Neural progenitor cell (in vitro differentiated cells): ENCODE measurements at places on chromosomes 2 and 18.

- peak; percentile 24 for DNase-seq
Measured at GRCh38 chr2:39494784-39495251, 57.7 kb upstream of the MAP4K3 start.

DNA sequence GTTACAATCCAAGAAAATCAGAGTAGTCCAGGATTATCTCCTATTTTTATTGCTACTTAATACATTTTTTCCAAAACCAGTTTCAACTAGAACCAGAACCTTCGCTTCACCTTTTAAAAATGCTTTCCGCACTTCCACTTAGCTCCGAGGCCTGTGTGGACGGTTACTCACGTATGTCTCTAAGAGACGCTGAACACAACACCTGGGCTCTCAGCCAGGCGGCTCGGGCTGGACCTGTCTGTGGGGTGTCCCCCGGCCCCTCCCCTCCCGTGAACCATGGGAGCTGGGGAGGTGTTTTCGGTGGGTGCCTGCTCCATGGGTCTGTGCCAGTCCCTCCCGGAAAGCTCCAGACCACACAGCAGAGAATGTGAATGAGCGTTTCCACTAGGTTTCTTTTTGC lies 223.8 kb downstream of the GLI2 start:
- no peak for DNase-seq

DNA sequence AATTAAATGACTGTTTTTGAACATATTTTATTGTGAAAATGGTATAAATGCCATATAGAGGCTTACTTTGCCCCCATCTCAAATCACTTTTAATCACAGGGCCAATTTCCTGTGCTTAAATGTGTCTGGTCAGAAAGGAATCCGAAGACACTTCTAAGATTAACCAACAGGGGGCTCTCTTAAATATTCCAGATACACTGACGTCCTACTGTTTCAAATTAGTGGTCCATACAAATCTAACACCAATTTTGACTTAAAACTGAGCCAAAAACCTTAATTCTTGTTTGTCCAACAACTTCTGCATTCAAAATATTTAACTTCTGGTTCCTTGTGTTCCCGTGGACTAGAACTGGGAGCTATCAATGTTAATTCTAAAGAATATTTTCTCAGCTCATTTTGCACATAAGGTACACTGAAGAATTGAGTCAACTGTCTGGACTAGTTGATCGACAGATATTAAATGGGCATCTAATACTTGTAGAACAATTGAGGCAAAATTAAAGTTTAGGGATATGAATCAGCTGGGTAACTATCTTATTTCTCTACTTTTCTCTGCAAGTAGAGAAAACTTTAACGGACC lies 557.5 kb downstream of the ARHGAP15 start:
- DNase-seq = peak; percentile 57

- no peak for DNase-seq
Measured at GRCh38 chr2:82508702-82509101, 1950.4 kb downstream of the SUCLG1 start.

GRCh38 chr2:199055336-199055735 lies 402.4 kb downstream of the SATB2 start:
- no peak for DNase-seq

- no peak for DNase-seq
Measured at GRCh38 chr2:119293900-119294299, 70.3 kb downstream of the STEAP3 start.

- DNase-seq = peak; percentile 88
Measured at GRCh38 chr18:59697236-59697932, at the start of gene CCBE1. Gene CCBE1 (minus strand): TSS chr18:59697423.

GRCh38 chr18:60130284-60130683 lies 230.5 kb downstream of the PMAIP1 start:
- peak; percentile 6 for DNase-seq

DNA sequence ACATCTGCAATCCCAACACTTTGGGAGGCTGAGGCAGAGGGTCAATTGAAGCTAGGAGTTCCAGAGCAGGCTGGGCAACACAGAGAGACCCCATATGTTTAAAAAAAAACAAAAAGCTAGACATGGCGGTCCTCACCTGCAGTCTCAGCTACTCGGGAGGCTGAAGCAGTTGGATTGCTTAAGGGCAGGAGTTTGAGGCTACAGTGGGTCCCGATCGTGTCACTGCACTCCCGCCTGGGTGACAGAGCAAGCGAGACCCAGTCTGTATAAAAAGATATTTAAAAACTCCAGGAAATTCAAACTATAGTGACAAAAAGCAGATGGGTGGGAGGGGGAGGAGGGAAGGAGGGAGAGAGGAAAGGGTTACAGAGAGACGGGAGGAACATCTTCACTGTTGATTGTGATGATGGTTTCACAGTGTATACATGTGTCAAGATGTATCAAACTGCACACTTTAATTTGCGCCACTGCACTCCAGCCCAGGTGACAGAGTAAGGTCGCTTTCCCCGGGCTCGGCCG lies 942 bp upstream of the ZNF236 start:
- DNase-seq = no peak

GRCh38 chr2:136422512-136422911 lies 304.6 kb upstream of the CXCR4 start:
- no peak for DNase-seq

DNA sequence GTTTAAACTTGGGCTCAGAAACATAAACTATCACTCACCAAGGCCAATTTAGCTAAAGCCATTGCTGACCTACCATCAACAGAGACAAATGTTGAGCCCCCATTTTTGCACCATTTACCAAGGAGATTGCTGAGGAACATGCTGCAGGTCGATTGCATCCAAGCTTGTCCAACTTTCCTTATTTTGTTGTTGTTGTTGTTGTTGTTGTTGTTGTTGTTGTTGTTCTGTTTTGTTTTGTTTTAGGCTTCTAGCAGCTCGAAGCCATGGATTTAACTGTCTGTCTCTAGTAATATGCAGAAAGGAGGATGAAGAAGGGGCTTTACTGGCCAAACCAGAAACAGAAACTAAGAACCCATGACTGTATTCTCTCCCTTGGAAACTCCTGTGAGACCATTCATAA lies 571.5 kb downstream of the IRS1 start:
- no peak for DNase-seq

DNA sequence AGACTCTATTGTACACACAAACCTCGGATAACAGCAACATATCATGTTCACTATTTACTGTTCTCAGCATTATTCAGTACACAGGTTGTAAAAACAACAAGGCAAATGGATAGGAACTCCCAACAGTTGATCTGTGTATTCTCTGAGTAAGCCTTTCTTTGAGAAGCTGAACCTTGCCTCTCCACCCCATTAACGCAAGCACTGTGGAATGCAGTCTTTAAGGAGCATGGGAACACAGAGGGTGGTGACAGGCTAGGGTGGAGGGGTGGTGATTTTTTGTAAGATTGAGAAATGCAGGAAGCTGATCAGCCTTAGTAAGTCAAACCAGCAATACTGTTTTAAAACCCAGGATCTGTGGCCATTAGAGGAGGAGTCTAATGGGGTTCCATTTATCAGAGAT lies 19.6 kb upstream of the SERPINB11 start:
- DNase-seq = peak; percentile 58

GRCh38 chr2:58604096-58604495 lies 363.0 kb upstream of the FANCL start:
- DNase-seq = no peak

DNA sequence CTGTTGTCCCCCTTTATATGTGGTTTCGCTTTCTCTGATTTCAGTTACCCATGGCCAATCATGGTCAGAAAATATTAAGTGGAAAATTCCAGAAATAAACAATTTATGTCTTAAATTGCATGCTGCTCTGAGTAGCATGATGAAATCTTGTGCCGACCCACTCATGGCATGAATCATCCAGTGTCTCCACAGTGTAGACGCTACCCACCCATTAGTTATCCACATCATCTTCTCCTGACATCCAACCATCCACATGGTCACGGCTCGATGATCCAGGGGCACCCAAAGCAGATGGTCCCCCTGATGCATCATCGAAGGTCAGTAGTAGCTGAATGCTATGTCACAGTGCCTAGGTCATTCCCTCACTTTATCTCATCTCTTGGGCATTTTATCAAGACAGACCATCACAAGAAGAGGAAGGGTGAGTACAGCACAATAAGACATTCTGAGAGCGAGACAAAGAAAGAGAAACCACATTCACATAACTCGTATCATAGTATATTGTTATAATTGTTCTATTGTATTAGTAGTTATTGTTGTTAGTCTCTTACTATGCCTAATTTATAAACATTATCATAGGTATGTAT lies 44.1 kb upstream of the ACKR3 start:
- DNase-seq = no peak

DNA sequence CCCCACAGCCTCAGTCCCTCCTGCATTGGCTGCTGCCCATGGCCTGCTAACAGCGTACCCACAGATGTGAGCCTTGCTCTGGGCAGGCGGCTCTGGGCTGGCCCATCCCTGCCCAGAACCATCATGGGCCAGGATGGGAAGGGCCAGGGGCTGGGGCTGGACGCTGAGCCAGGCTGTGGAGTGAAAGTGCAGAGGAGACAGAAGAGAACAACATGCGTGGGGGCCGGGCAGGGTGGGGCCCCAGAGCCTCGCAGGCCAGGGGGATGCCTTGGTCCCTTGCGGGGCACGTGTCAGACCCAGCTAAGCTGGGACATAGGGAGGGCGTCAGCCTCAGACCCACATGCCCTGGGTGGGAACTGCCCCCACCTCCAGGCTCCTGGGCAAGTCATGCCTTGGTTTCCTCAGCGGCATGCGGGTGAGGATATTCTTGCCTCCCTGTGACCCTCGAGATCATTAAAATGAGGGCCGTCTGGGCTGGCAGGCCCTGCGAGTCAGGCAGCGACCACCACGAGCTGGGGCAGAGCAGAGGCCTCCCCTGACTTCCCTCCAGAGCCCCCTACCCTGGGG lies 27.3 kb downstream of the GPC1 start:
- DNase-seq = no peak

DNA sequence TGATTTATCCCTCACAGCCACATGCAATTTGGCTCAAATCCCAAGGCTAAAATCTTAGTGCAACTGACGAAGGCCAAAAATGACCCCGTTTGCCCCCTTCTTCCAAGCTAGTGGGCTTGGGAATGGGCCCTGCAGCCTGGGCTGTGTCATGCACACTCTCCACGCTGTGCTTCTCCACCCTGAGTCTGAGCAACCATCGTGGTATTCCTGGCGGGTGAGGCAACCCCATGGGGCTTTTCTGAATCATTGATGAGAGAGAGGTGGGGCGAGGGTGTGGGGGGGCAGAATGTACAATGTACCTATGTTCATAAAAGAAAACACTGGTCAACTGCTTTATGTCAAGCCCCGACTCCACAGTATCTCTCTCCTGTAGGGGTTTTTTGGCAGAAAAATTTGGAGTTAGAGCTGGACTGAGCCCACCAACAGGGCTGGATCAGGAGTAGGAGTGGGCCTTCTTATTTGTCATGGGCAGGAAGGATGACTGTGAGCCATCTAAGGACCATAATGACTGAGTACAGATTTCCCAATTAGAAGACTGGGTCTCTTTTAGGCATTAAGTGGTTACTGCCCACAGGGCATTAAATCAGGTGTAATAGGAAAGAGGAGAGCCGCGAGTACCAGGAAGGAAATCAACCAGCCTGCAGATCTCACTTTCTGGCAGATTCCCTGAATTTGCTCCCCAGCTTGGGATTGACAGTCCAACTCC lies 8.9 kb downstream of the SULT1C2 start:
- no peak for DNase-seq

- DNase-seq = no peak
Measured at GRCh38 chr2:168685600-168686451, 116.6 kb upstream of the NOSTRIN start.

- no peak for DNase-seq
Measured at GRCh38 chr2:210169516-210170195, 1.6 kb downstream of the KANSL1L start.

- peak; percentile 81 for DNase-seq
Measured at GRCh38 chr18:21264651-21265050, 22.6 kb downstream of the GREB1L start.

DNA sequence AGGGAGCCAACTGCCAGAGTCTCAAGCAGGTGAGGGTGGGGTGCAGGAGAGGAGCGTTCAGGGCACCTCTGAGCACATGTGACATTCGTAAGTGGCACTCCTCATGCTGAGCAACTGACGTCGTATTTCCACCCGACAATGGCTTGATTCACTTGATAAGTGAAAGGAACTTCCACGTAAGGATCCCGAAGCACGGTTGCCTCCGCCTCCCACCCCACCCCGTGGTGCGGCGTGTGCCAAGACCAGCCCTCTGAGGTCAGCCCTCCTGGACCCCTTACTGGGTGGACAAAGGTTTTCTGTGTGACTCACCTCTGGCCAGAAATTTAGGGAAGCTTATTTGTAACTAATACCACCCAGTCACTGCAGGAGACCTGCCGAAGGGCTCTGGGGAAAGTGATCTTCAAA lies 59.9 kb downstream of the AGAP1 start:
- DNase-seq = no peak

DNA sequence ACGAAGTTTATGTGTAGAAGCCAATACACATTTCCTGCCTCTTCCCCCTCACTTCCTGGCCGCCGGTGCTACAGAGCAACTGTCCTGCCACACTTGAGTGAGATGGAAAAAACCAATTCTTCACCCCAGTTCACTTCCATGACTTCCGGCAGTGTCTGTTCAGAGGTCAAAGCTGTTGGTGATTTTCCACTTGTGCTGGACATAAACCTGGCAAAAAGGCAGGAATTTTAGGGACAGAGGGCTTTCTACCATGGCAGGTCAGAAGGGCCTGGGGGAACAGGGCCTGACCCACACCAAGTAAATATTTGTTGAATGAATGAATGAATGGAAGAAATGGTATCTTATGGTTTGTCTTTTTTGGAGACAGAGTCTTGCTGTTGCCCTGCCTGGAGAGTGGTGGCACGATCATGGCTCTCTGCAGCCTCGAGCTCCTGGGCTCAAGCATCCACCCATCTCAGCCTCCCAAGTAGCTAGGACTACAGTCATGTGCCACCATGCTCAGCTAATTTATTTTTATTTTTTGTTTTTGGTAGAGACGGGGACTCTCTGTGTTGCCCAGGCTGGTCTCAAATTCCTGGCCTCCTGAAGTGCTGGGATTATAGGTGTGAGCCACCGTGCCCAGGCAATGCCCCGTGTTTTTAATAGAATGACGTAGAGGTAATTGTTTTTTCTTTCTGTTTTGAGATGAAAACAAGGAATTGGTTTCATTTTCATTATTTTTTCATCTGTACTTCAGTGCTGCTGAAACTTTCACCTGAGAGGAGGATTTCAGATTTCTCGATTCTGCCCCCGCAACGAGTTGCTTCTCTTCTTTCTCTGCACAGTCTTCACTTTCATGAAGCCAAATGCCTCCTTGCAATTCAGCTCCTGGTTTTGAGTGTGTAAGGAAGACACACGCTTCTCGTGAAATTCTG lies 48.0 kb upstream of the LPIN2 start:
- DNase-seq = no peak

DNA sequence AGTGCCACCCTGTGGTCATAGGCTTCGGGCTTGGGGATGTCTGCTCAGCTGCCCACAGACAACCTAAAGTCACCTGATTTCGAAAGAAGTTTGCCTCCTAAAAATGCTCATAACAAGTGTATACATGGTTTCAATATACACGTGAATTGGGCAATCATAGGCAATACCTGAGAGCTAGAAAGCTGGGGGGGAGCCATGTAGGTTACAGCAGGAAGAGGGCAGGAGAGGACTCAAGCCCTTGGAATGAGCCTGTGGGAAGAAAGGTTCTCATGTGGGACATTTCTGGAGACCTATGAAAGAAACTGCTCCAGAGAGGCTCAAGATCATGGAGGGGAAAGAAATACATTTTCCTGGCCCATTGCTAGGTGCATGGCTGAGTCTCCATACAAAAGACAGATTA lies 109.7 kb downstream of the ACOXL start:
- no peak for DNase-seq
